Pancreas (tissue), 10 donors: ENCODE measurements at places on chromosomes 2 and 18. TPM values are rescaled to one million over a fixed set of nuclear protein-coding genes. Genes with fewer than 3 reads are reported as not detected.

Gene PROKR1
- 0.04 TPM for polyA plus RNA-seq

Gene HSBP1L1
- polyA plus RNA-seq: 42.9 TPM

GRCh38 chr18:50090370-50091312, 104.3 kb downstream of the MYO5B start:
- no peak for DNase-seq

DNA sequence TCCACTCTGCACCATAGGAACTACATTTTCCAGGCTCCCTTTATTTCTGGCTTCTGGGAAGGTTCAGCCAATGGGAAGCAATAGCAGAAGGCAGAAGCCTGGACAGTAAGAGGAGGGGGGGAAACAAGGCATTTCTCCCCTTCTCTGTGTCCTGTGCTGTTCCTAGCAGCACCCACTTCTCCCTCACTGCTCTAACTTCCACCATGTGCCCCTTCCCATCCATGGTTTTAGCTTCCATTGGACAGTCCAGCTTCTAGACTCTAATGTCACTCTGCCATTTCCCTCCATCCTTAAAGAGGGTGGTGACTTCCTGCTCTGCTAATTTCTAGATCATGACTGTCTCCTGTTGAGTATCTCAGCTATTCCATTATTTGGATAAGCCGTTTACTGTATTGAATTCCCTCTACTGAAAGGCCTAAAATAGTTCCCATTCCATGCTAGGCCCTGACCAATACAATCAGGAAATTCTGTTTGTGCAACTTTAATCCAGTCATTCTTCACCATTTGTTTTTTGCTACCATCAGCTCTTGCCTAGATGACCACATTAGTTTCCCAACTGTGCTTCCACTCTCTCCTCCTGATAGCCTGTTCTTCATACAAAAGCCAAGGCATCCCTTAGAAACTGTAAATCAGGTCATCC, 20.8 kb upstream of the LYPD1 start:
- DNase-seq: no peak
